ENCODE measurements at places on chromosomes 2 and 18.

DNA sequence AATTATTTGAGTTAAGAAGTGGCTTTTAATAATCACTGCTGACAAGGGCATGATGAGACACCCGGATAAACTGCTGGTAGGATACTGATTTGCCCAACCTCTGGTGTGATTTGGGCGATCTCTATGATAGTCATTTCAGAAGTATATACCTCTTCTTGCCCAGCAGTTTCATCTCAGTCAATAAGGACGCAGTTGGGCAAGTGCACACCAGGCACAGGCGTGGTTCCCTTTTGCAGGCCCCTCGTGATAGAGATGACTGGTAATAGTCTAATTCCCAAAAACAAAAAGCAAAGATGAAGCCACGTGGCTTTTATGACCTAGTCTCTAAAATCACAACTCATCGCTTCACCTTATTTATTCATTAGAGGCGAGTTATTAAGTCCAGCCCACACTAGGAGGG is 246.4 kb downstream of the PRKCE start:
- no peak for DNase-seq

GRCh38 chr2:165803123-165803760 is 9.2 kb upstream of the GALNT3 start:
- no peak for DNase-seq

- DNase-seq, result no peak
These were observed 1980.4 kb downstream of the SUCLG1 start for GRCh38 chr2:82478641-82479040.

GRCh38 chr2:112168422-112169124 is 30.4 kb downstream of the FBLN7 start:
- no peak for DNase-seq

GRCh38 chr2:214695789-214696188 is 113.7 kb downstream of the BARD1 start:
- DNase-seq, result no peak

- DNase-seq, result peak; percentile 66
These were observed at the start of gene LIPG for GRCh38 chr18:49561289-49562193. LIPG (plus strand) TSS chr18:49562057; CDS start chr18:49562309, 252 bp downstream.

GRCh38 chr2:99471654-99472599 is 17.9 kb downstream of the REV1 start:
- no peak for DNase-seq

DNA sequence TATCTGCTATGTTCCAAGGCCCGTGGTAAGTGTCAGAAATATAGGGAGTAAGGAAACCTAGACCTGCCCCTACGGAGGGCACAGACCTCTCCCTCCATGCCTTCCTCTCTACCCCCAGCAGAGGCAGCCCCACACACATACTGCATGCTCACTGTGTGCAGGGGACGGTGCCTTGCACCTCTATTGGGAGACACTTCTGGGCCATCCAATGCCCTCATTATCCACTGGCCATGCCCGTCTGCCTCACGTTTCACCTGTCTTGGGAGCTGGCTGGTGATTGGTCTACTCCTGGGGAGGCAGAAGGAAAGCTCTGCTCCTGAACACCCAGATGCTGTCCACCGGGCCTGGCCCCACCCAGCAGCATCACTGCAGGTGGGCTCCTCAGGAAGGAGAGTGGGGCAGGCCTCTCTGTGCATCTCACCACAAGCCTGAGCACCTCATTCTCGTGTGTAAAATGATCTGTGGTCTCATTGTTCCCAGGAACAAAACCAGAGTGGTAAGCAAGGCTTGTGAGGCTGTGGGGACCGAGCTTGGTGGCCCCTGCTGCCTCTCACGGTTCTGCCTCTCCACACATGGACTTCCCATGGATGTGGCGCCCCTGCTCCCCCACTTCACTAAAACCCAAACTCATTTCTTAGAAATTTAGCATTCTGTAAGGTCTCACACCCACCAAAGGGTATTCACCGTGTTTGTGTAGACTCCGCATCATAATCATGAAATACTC is 312.5 kb upstream of the HS6ST1 start:
- no peak for DNase-seq

DNA sequence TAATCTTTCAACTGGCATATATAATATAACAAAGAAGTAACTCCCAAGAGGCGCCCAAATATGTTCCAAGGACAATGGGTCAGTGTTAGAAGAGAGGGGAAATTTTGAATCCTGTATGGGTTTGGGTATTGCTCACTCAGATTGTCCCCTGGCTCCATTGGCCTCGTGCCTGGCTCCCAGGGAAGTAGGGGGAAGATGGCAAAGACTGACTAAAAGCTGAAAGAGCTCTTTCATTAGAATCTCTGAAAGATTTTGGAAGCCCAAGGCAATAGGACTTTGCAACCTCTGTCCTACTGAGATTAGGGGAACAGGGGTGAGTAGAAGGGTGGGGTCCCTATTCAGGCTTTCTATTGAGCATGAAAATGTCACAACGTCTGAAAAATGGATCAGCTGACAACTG is 1272.8 kb upstream of the ZEB2 start:
- no peak for DNase-seq

GRCh38 chr2:76851000-76851399 is 671.2 kb downstream of the LRRTM4 start:
- no peak for DNase-seq

DNA sequence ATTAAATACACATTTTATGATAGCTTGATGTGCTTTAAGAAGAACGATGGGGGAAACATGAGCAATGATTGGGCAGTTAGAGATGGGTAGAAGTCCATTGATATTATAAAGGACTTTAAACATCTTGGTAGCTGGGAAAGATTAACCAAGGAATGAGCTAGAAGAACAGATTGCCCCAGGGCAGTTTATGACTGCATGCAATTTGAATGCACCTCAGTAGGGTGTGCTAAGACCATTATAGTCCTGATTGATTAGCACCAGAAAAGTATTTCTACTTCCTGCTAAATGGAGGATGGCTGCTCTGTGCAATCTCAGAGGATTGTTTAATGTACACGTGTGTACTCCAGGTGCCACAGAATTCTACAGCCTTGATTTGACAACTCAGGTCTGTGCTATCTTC is 641.9 kb downstream of the CNTNAP5 start:
- no peak for DNase-seq

GRCh38 chr2:1622521-1623200 is 121.7 kb downstream of the PXDN start:
- no peak for DNase-seq

GRCh38 chr2:121888189-121888557 is 132.7 kb downstream of the TSN start:
- no peak for DNase-seq

DNA sequence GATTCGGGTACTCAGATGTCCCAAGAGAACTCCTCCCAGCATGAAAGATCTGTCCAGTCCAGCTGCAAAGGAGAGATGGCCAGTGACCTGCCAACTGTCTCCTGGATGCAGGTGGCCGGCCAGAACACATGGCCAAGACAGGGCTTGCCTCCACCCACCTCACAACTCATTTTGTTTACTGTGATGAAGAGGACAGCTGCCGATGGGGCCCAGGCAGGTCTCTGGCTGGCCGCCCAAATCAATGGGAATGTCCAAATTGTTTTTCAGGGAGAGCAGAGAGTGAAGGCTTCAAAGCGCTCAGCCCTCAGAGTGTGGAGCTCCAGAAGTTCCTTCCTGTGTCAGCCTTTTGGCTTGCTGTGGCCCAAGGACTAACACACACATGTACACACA is 41.9 kb downstream of the FOSL2 start:
- no peak for DNase-seq
